Bone marrow (tissue), 2 donors: ENCODE measurements at places on chromosomes 3 and 15.

GRCh38 chr3:140715035-140715434 lies 37.2 kb downstream of the TRIM42 start:
- no peak for DNase-seq

GRCh38 chr3:15667484-15667883 lies 65.9 kb downstream of the BTD start:
- DNase-seq: no peak

DNA sequence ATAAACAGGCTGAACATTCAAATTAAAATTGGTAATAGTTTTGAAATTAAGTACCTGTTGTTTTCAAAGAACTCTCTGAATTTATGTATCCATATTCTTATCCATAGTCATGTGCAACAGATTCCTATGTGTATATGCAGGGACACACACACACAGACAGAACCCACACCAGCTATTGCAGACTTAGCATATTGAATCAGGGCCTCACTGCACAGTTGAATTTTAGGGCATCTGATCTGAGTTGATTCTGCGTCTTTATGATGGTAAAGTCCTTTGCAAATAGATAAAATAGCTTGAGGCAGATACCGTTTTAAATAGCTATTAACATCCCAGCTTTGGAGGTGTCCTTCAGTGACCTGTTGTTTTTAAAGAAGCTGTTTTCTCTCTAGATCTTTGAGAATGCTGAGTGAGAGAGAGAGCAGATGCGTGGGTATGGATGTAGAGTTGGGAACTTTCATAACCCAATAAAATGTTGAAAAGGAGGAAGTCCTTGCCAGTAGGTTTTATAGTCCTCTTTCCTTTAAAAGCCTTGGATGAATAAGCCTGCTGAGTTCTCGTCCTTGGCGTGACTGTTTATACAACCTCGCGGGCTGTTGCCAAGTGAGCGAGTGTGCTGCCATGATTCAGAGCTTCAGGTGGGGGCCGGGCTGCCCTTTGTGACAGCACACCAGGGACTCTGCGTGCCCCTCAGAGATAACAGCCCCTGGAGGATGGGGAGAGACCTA lies 18.3 kb downstream of the MYZAP start:
- DNase-seq: no peak

DNA sequence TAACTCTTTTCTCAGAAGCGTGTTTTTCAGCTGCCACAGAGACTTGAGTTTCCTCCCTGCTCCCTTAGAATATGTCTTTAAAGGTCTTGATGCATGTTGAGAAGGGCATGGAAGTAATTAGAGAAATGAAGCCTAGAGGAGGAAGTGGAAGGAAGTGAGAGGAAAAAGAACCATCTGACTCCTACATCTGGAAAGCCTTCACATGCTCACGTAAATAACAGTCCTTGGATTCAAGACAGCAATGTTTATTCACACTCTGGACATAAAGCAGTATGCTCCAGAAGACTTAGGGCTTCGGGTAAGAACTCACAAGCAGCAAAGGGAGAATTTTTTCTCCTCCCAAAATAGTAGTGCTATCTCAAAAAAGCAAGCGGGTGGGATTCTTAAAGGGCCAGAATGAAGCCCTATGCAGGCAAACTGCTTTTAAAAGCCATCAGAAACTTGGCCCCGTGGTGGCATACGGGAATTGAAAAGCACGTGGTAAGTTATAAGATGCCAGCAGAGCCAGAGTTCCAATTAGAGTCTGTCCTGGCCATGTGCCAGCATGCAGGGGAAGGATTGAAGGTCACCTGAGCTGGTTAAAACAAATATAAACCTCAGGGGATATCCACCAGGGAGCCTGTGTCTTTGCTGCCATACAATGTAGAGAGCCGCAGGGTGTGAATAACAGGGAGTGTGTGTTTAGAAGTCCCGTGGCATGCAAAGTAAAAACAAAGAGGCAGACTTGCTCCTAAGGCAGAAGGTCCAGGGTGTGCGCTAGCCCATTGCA lies 380.8 kb upstream of the NDN start:
- no peak for DNase-seq

- no peak for DNase-seq
These were observed 44.4 kb upstream of the SEC13 start for GRCh38 chr3:10365316-10365715.

GRCh38 chr3:110352841-110353604 lies 718.6 kb upstream of the NECTIN3 start:
- DNase-seq: no peak
